ENCODE measurements at places on chromosomes 1 and 21.

DNA sequence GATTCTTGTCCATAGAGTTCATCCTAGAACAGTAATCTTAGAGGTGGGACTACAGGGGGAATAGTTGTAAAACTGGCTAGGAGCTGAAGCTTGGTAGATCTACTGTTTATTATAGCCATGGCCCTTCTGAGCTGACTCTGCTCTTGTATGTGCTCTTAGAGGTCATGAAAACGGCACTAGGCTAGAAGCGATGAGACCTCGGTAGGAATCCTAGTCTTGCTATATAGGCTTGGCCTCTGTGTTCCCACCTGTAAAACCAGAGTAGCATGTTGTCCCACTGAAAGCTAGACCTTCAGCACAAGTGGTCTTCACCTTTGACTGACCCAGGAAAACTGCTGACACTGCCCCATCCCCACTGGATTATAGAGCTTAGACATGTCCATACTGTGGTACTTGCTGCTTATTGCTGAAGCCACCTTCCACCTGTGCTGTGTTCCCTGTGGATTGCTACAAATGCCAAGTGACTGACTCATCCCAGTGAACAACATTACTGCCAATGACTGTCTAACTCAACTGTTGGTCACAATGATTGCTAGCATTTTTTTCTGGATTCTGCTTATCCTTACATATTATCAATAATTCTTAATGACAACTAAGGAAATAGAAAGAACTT, 23.0 kb upstream of the PIGC start:
- no peak for DNase-seq

DNA sequence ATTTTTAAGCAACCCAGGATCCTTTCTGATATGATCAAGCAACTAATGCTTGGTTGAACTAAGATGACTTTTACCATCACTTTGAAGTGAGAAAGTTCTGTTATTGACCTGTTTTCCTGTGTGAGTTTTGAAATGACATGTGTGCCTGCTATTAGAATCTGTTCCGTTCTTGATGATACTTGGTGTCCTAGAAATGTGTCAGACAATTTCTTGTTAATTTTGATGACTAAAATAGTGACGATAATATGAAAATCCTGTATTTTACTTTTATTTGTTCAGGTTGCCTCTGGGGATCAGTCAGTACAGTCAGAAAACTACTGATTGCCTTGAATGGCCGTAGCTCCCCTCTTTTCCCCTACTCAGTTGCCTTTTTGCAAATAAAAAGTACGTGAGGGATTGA, 228.0 kb downstream of the RYR2 start:
- DNase-seq, result no peak

- no peak for DNase-seq
Observed at GRCh38 chr1:234495231-234495990, 16.4 kb upstream of the TARBP1 start.

DNA sequence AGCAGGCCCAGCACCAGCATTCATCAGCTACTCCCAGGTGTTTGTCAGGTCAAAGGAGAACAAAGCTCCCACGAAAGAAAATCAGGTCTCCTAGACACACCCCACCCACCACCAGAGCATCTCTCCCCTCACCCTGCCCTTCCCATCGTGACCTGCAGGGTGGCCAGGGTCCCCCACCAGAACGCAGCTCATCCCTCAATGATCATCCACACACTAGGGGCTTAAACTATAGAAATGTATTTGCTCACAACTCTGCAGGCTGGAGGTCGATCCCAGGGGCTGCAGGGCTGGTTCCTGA, 97.4 kb downstream of the RIPK4 start:
- no peak for DNase-seq

DNA sequence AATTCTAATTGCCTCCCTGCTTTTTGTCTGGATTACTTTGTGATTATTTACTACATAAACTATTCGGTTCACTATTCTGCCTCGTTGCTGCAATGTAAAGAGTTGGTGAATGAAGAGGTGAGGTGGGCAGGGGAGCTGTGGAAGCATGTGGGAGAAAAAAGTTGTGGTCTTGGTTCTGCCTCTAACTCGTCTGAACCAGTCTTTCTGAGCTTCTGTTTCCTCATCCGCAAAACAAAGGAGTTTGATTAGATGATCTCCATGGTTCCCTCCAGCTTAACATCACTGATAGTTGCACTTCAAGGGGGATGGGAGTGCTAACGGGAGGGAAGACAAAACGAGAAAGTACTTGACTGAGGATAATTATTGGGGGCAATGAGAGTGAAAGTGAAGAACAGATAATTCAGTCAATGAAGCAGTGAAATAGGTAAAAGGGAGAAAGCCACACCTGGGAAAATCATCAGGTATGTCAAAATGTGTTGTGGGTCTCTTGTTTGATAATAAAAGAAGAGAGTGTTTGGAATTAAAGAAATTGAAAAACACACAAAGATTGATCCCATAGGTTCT, 26.2 kb upstream of the UHMK1 start:
- no peak for DNase-seq

DNA sequence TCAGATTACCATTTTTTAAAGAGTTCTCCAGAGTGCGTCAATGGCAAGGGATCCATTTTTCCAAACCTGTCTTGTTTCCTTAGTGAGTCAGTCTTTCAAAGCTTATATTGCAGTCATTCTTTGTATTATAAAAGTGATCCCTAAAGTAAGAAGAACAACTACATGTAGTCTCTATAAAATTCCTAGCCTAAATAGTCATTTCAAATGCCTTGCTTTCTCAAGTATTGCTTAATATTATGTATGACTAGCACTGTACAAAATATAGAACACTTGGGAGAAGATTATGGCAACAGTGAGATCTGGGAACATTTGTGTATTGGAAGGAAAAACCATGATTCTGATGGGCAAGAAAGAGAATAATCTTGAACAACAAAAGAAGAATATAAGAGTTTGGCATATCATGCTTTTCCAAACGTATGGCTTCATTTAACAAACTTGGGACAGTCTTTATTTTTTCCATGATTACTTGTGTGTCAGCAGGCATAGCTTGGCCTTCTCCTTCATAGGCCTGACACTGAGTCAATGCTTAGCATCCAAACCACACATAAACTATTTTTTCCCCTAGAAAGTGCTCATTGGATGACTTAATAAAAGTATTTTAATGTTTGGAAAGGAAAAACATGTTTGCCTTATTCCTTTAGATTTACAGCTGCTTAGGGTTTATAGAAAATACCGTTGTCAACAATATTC, 547.4 kb downstream of the LTN1 start:
- DNase-seq, result no peak

DNA sequence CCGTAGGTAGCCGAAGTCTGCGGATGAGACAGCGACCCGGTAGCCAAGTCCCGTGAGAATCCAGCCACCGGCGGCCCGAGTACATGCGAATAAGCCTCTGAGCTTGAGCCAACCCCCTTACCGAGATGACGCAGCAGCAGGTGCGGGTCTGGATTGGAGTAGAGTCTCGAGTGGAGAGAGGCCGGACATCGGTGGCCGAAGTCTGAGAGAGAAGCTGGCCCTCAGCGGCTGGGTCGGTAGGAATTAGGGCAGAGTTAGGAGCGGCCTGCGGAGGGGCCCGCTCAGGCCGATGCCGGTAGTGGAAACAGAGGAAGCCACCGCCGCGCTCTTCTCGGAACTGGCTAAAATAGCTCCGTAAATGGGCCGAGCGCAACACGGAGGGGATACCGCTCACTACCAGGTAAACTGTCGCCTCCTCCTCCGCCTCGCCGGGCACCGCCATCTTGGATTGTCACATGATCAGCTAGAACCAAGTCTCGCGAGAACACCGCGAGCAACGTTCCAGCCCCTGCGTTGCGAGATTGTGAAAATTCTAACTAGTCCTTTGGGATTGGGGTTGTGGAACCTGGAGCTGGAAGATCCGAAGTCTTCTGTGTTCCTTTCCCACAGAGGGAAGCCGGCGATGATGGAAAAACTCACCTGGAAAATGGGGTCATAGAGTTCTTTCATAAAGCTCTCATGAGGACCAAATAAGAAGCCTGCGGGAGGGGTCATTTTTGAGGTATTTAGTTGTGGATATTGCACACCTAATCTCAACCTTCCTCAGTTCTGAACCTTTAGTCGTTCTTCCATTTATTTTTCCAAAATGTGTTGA, at the start of gene GPATCH3:
Gene GPATCH3, minus strand, starts transcription at position 467 of the 814 bp plus-strand sequence. Its CDS starts 25 bp downstream, at position 442.
- peak; percentile 84 for DNase-seq

- no peak for DNase-seq
Observed at GRCh38 chr1:156922986-156923669, 2.7 kb downstream of the LRRC71 start.

- no peak for DNase-seq
Observed at GRCh38 chr1:240712014-240712731, 100.2 kb upstream of the GREM2 start.

DNA sequence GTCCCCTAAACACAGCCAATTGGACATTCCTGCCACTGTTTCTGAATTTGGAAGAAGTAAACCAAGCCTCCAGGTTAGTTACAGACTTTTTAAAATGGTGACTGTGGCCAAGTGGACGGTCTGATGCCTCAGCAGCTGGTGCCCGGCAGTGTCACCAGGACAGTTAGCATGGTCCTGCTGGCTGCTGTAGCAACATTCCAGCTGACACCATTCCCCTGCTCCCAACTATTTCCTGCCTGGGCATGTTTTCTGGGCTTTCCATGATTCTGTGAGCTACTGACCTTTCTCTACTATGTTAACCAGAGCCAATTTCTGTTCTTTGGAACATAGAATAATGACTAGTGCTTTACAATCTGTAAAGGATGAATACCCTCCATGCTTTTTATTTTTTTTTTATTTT, 95.0 kb downstream of the TLR5 start:
- DNase-seq, result no peak

- no peak for DNase-seq
Observed at GRCh38 chr1:57831624-57832023, 407.8 kb upstream of the DAB1 start.

- no peak for DNase-seq
Observed at GRCh38 chr1:97196825-97197516, 475.4 kb downstream of the PTBP2 start.

DNA sequence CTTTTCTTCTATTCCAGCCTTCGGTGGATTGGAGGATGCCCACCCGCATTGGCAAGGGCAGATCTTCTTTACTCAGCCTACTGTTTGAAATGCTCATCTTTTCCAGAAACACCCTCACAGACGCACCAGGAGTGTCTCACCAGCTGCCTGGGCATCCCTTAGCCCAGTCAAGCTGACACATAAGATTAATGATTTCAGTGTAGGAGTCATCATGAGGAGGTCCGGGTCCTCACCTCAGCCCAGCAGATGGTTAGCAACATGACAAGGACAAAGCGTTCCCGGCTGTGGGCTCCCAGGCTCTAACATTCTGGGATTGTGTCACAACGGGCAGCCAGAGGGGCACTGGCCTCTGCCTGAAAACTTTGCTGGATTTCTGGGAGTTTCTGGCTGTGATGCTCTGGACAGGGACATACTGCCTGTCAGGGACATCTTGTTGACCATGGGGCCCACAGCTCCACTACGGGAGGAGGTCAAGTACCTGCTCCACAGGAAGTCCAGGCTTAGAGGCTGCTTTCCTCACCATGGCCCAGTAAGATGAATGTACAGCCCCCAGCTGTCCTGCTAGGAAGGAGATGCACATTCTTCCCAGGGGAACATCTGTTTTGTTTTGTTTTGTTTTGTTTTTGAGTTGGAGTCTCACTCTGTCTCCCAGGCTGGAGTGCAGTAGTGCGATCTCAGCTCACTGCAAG, 204.0 kb upstream of the COA6 start:
- DNase-seq, result no peak

- no peak for DNase-seq
Observed at GRCh38 chr1:52288286-52288685, 77.7 kb downstream of the CC2D1B start.

GRCh38 chr1:42096554-42096953, 56.7 kb upstream of the GUCA2B start:
- DNase-seq, result no peak

GRCh38 chr21:22044431-22044830, 1046.2 kb downstream of the NCAM2 start:
- no peak for DNase-seq

Measured in stimulated activated CD4-positive, alpha-beta T cell treated with anti-CD3 and anti-CD28 coated beads, Interleukin-2, amount 100 ng/mL, for 4 hours (primary cell).